ENCODE measurements at places on chromosomes 11 and 22.

GRCh38 chr22:35064664-35065063, 1.3 kb upstream of the ISX start:
- DNase-seq, result no peak

DNA sequence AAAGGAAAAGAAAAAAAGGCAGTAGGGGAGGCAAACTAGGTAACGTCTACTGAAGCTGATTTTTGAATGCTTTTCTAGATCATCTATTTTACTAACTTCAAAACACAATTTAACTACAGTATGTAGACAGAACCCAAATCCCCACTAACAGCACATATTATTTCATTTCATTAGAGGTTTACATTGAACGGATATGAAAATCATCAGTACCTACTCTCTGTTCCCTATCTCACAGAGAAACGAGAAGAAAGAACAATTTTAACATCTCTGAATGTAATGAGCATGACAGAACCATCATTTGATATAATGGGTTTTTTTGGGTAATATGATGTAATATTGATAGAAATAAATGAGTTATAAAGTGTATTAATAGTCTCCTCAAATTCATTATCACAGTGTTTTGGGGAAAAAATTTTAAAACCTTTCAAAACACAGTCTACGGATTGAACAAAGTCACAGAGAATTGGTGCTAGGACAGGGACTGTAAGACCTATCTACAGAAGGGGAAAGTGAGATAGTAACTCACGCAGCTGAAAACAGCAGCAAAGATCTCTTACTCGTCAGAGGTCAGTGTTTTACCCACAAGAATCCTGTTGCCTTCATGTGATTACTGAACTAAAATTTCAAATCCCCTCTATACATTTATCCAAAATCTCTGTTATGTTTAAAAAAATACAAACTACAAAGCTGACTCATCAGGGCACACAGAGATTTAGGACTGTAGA, 77.3 kb downstream of the ZBTB44 start:
- DNase-seq, result no peak

DNA sequence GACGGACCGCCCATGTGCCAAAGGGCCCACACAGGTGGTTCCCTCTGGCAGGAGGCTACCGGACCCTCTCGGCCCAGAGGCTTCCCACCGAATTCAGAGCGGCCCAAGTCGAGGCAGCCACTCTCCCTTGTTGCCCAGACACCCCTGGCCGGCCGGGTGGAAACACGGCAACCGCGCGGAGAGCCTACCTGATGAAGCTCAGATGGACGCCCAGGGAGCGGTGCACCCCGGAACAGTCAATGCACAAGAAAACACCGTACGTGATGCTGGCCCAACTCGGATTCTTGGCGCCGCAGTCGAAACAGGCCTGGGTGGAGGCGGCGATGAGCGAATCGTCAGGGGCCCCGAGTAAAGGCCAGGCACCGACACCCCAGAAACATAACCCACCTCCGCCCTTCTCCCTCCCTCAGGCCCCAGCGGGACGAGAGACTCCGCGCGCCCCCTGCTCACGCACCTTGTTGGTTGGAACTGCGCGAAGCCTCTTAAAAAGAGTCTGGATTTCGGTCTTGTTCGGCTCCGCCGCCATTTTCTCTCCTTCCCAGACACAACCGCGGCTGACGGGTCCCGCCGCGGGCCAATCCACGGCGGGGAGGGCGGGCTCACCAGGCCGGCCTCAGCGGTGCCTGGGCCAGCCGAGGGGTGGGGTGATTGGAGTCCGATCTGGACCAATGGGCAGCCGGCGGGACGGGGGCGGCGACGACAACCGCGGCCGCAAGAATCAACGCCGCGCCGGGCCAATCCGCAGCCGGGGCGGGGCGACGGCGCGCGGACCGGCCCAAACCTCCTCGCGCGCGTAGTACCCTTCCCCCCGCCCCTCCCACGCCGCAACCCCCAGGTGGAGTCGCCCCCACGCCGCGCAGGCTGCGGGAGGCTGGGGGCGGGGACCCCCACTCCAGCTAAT, at the start of gene ARFGAP2:
ARFGAP2 (minus strand) TSS at position 552 of the 901 bp plus-strand sequence; CDS start at position 526, 26 bp downstream.
- DNase-seq, result peak; percentile 97

DNA sequence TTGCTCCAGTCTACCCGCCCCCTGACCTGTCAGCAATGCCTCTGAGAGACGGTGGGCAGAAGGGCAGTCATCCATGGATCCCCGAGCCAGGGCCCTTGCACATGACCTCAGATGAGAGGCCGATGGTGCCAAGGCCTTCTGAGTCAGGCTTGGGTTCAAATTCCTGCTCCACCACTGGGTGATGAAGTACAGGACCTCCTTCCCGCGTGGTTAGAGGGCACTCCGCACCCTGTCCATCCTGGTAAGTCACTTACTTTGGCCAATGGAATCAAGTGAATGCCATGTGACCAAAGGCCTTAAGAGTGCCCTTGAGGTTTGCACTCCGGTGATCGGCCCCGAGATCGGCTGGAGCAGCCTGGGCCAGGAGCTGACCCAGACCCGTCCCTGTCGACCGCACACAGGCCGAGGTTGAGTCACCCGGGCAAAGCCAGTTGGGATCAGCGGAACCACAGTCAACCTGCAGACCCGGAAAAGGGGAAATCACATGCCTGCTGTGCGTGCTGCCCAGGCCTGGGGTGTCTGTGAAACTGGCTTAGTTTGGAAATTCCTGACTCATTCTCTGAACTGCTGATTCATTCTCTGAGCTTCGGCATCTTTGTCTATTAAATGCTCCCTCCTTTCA, 48.9 kb downstream of the RTL6 start:
- no peak for DNase-seq

DNA sequence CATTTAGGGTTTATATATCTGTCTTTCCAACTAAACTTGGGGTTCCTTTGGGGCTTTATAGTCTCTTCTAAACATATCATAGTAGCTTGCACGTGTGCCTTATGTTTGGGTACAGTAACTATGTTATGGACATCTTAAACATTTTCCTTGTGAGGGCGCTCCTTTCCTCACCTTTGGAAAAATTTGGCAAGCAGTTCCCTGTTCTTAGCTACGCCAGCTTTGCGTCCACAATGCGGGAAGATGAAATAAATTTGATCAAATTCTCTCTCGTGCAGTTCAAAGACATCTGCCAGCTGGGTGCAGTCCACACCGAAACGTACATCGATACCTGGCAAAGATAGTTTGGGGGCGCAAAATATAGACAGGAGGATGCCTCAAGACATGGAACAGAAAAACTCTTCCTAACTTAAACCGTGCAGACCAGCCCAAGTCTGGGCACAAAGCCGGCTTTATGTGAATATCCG, 548 bp downstream of the FDXACB1 start:
- DNase-seq, result no peak

DNA sequence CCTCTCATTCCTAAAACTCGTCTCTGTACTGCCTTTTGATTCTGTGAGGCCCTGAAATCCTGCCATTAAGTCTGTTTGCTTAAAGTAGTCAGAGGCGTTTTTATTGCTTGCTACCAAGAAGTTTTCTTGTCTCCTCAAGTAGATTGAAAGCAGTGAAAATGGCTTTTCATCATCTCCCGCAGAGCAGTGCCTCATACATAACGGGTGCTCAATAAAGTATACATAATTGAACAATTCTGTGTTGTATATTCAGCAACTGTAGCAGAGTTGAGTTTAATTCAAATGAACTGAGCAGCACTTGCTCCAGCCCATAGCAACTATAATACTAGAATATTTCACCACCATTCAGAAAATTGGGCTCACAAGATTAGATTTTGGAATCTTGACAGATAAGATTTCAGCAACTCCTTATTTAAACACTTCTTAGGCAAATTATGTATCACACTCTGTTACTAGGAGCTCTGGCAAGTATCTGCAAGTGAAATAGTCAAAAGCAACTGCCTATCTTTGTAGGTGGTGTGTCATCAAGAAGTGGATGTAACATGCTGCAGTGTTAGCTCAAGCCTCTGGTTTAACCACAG, 20.0 kb downstream of the FIBIN start:
- DNase-seq, result no peak

- DNase-seq, result no peak
Observed at GRCh38 chr11:6351782-6352382, 31.6 kb upstream of the CAVIN3 start.

- DNase-seq, result no peak
Observed at GRCh38 chr11:94828088-94828487, 59.9 kb downstream of the AMOTL1 start.

DNA sequence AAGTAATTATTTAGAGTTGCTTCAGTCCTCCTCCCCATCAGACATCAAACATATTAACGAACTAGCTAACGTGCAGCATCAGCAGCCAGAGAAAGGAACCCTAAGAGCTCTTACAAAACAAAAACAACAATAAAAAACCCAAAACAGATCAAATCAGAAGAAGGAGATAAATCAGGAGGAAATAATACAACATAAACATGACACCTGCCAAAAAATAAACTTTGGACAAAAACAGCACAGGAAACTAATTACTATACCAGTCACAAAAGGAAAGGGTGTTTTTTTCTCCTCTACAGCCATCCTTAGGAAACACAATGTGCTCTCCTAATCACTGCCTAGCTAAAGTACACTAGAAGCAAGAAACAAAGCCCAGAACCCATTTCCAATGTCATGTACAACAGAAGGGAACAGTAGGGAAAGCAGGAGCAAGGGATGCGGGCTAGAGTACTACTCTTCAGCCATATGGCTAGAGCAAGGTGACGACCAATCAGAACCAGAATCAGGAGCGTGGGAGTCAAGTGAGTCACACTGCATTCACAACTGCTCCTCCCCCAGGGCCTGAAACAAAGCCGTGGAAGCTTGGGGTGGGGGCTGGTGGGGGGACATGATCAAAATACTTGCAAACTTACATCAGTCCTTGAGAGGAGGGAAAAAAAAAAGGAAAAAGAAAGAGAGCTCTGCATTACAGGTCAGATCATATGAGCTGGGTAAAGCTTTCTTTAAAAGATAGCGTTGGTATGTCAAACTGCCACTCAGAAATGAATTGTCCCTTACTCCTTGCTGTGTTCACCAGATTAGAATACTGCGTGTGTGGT, 60.4 kb downstream of the LARGE2 start:
- no peak for DNase-seq

GRCh38 chr22:19779685-19780268, 19.2 kb downstream of the TBX1 start:
- no peak for DNase-seq

GRCh38 chr11:112499153-112499880, 238.7 kb upstream of the PLET1 start:
- DNase-seq, result no peak

DNA sequence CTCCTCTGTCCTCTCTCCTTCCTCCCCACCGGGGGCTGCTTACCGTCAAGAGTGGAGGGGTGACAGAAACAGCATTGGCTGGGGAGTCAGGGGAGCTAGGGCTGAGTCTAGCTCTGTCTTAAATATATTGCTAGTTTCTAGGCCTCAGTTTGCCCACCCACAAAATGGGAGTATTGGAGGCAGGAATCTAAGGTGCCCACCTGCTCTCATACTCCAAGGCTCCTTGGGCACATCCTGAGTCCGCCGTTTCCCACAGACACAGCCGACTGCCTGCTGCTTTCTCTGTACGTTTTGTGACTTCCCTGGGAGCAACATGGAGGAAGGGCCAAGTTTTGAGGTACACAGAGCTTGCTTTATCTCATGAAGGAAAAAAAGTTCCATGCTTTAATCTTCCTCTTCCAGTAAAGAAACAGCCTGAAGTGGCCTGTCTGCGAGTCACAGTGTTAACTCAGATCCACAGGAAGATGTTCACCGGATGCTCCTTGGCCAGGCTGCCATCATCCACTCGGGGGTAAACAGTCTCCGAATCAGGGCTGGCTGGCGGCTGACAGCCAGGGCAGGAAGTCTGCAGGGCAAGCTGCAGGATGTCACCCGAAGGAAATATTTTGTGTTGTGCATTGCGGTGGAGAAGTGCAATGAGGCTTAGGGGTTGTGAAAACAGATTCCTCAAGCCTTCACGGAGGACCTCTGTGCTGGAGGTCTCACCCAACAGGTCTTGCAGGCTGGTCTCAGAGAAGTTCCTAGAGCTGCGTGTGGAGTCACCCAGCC, 11.0 kb upstream of the CERK start:
- DNase-seq, result peak; percentile 64
